ENCODE measurements at places on chromosomes 7 and 10. TPM values are rescaled to one million over a fixed set of nuclear protein-coding genes. Genes with fewer than 3 reads are reported as not detected.

DNA sequence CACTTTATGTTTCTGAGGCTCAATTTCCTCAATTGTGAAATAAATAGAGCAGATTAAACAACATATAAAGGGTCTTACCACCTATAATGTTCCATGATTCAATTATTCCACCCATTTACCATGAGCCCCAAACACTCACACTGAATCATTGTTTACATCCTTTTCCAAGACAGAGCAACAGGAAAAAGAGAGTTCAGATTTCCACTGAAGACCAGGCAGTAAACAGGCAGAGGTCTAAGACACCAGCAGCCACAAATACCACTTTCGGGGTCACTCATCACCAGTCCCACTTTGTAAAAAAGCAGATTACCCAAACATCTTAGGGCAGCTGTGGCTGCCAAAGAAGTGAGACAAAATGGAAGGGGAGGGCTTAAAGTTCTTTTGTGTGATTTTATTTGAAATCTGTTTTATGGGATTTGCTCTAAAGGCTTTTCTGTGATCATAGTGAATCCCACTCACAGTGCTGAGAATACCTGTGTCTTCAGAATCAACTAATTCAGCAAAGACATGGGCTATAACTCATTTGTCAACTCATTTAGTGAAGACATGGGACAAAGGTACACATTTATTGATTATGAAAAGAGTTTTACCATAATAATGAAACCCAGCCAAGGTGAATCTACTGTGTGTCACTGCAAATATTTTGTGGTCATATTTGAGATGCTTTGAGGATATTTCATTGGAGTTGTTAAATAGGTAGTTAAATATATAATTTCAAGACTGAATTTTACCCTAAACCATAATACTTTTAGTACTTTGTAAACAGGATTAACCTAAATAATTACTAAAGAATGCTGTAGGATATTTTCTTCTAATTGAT lies 24.8 kb upstream of the DLD start:
- no peak for DNase-seq

ASL gene
- 57.2 TPM for total RNA-seq

- DNase-seq, result no peak
Observed at GRCh38 chr10:117994771-117995170, 52.0 kb downstream of the RAB11FIP2 start.

DNA sequence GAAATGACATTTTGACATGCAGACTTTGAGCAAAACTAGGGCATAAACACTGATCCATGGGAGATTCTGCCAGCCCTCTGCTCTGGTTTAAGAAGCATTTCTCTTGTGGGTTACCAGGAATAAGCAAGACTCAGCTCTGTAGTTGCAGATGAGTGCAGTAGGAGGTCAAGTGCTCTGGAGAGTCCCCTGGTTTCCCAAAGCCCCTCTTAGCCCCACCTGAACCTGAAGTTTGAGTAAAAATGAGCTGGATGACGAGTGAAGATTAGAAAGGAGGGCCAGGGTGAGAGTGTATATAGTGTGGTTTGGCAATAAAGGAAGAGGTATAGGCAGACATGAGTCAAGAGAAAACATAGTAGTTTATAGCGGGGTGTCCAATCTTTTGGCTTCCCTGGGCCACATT lies 220.3 kb downstream of the ARL4A start:
- DNase-seq, result no peak

DNA sequence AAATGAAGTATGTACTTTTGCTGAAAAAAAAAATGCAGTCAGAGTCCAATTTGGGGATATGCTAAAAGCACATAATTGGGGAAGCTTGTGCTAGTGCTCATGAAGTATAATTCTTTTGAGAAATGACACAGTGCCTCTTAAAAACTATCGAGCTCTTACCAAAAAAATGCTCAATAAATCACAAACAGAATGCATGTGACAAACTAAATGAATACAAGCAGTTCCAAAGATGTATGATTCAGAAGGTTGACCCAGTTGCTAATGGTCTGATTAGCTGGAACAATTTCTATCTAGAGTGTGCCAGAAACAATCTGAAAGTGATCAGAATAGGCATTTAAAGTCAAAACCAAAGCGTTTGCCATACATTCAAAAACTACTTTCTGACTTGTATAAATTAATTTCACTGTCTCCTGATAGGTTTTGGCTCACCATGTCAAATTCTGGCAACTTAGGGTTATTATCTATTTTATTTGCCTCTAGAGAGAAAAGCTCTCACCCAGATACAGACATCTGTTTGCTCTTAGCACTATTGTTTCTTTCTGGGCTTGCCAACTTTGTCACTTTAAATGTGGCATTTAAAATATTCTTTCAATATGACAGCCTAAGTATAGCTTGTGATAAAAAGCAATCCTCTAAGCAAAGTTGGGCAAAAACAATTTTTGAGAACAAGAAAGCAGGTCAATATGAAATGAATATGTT lies 114.7 kb upstream of the AHR start:
- DNase-seq, result no peak

ARHGAP22 gene
- total RNA-seq, result 6.6 TPM

- DNase-seq, result no peak
Observed at GRCh38 chr10:109166935-109167334, 756.4 kb downstream of the XPNPEP1 start.

CYP26C1 gene
- total RNA-seq, result 0.35 TPM

PON3 gene
- 1.6 TPM for total RNA-seq
